ENCODE measurements at places on chromosomes 7 and 10. TPM values are rescaled to one million over a fixed set of nuclear protein-coding genes. Genes with fewer than 3 reads are reported as not detected.

- no peak for DNase-seq
Observed at GRCh38 chr7:128692623-128693270, 20.7 kb downstream of the GARIN1A start.

DNA sequence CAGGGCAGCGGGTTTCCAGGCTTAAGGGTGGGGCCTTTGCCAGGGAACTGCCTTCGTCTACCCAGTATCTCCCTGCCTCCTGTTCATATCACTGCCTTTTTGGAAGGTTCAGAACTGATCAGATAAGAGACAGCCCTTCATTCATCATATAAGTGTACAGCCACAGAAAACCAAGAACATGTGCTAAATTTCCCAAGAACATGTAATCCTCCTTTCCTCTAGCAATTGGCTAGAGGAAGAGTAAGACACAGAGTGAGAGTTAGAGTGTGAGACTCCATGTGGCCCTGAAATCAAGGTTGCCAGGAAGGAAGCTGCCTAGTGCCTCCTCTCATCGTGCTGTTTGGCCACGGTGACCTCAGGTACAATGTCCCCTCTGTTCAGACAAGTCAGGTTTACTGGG, 770.9 kb downstream of the TNS3 start:
- DNase-seq = no peak

- no peak for DNase-seq
Observed at GRCh38 chr7:96657347-96658021, 52.2 kb downstream of the SEM1 start.

- no peak for DNase-seq
Observed at GRCh38 chr10:97651773-97652172, 11.3 kb downstream of the PI4K2A start.

The VGF gene
- 0.39 TPM for total RNA-seq

The CTAGE15 gene
- 0.51 TPM for total RNA-seq

DNA sequence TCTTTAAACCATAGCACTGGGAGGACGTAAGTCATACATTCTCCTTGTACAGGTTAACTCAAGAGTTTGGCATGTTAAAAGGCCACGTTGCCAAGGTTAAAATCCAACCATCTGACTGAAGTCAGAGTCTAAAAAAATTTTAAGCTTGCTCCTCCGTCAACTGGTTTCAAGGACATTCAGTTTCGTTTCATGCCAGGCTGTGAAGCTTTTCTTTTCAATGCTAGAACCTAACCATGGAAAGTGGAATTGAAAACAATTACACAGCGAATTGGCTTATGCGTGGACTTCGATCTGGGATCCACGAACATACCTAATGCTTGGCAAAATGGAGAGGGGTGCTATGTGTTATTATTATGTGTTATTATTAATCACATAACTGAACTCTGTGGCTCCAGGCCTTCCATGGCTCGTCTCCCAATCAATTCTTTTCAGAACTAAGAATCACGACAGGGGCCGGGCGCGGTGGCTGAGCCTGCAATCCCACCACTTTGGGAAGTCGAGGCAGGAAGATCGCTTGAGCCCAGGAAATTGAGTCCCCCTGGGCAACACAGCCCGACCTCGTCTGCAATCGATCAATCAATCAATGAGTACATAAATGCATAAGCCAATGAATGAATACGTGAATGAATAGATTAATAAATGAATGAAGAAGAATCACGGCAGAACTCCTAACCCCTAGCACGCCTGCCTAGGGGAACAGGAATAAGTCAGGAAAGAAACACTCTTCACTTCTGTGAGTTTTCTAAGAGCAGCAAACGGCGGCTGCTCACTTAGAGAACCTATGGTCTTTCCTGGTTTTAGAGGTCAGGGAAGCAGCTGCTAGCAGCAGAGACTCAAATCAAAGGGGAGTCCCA, 733 bp upstream of the ARL5B start:
- peak; percentile 35 for DNase-seq

The GATA3 gene
- total RNA-seq = 0.86 TPM

The HMX3 gene
- total RNA-seq = not detected

DNA sequence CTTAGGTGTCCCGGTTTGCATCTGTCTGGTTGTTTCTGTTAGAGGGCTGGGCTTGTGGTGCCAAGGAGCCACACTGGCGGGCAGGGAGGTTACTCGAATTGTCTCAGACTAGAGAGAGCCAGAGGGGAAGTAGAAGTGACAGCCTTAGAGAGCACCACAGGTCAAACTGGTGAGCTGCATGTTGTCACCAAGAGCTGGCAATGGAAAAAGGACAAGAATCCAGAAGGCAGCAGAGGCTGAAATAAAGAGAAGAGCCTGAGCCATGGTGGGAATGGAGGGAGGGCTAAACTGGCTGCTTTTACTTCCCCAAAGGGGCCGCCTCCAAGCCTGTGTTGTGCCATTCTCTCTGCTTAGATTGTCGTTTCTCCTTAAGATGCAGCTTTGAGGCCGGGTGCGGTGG, 31.1 kb upstream of the RHBDD2 start:
- no peak for DNase-seq

The FAM25C gene
- not detected for total RNA-seq

DNA sequence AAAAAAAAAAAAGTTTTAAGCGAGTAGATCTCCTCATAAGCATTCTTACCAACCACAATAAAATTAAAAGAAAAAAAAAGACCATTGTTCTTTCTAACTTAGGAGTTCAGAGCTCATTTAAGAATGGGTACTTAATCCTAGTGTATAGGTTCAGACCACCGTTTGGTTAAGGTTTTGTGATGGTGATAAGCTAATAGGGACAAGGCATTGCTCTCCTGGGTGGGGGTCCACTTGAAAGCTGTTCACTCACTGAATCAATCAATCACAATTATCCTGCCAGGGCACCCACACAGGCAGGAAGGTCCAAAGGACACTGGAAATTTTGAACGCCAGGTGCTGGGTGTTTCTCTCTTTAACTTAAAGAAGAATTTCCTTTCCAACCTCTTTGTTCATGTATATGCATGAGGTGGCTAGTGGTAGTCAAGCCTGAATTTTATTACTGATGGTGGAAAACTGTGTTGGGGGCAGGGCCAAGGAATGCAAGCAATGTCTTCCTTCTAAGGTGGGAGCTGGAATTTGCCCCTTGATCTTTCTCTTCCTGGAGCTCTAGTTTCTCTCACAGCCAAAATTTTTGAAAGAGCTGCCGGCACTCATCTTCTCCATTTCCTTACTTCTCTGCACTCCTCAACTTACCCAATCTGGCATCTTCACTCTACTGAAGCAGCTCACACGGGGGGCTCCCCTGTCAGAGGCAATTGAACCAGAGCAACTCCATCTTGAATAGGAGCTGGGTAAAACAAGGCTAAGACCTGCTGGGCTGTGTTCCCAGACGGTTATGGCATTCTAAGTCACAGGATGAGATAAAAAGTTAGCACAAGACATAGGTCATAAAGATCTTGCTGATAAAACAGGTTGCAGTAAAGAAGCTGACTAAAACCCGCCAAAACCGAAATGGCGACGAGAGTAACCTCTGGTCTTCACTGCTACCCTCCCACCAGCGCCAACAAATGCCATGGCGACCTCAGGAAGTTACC, 7.5 kb upstream of the FAM131B start:
- peak; percentile 58 for DNase-seq

Measured in HT-29 (cell line).